ENCODE measurements at places on chromosomes 7 and 10.

GRCh38 chr7:2843711-2844152, 376 bp downstream of the GNA12 start:
- DNase-seq: peak; percentile 60

DNA sequence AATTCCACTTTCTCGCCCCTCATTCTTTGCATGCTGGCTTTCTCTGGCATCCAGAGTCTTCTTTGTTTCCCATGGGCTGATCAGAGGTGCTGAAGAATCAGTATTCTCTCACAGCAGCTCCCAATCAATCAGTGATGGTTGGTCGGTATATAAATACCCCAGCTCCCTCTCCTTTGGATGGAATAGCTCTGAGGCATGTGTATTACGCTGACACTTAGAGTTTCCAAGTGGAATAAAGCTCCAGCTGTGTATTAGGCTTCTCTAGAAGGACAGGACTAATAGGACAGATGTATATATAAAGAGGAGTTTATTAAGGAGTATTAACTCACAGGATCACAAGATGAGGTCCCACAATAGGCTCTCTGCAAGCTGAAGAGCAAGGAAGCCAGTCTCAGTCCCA, 218.3 kb upstream of the GRB10 start:
- DNase-seq: no peak

GRCh38 chr7:128361411-128362379, at the start of gene PRRT4:
TSS of gene PRRT4 (minus strand) at chr7:128361690.
- no peak for DNase-seq

DNA sequence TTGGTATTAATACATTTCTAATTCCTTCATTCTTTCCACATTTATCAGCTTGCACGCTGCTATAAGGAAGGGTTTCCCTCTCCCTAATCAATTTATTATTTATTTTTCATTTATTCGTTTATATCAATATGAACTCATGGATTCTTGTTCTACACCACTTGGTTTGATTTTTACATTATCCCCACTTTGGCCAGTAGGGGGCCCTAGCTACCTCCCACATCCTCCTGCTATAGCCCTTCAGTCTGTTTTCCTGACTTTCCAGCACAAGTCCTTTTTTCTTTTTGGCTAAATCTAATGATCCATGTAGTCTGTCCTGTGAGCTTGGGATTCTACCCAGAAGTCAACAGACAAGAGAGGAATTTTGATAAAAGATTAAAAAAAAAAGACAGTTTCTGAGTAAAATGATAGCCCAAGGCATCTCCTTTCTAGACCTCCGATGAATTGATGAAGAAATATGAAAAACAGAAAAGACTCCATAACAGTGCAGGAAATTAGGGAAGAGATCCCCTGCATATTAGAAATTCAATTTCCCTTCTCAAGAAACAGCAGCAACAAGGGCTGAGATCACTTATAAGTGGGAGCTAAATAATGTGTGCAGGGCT, 47.7 kb downstream of the LYZL2 start:
- DNase-seq: peak; percentile 44

All from kidney (tissue), 22 donors.